ENCODE measurements at places on chromosomes 4 and X.

DNA sequence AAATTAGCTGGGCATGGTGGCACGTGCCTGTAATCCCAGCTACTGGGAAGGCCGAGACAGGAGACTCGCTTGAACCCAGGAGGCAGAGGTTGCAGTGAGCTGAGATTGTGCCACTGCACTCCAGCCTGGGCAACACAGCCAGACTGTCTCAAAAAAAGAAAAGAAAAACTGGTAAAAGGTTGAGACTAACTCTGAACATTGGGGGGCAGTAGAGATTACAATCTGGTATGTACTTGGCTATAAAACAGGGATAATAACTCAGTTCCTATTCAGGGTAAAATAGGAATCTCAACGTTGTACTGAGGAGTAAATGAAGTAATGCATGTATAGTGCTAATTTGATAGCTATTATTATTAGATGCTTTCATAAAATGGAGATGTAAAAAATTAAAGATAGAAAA is 12.5 kb upstream of the KLF8 start:
- no peak for DNase-seq

DNA sequence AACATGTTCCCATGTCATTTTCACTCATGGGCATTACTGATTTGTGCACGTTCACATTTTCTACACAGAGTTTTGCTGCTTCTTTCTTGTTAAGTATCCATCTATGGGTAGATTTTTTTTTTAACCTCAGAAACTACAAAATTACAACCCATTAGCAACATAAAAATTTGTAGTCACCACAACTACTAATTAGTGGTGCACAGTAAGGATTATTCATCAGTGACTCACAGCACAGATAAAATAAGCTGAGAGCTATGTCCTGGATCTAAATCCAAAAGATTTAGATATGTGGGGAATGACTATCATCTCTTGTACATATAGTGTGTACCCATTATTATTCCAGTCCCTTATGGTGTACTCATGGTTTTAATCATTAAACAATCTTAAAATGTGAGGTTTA is 19.7 kb upstream of the AMELX start:
- DNase-seq: no peak

DNA sequence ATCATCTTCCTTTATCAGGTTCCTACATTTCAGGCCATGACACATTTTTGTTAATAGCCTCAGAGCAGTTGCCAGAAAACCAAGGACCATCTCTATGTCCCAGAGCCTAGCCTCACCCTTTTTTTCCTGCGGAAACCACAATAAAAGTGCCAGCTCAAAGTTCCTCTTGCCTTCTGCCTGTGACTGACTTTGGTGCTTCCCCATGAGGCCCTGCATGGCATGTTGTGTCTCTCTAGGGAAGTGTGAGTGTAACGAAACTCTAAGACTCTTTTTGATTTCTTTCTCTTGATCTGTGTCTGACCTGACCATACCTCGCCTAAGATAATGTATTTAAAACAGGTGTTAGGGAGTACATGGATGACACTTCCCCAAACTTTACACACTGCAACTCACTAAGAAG is 642.3 kb upstream of the BOD1L1 start:
- no peak for DNase-seq

- DNase-seq: no peak
These were observed 82.5 kb downstream of the WFS1 start for GRCh38 chr4:6352031-6352692.

DNA sequence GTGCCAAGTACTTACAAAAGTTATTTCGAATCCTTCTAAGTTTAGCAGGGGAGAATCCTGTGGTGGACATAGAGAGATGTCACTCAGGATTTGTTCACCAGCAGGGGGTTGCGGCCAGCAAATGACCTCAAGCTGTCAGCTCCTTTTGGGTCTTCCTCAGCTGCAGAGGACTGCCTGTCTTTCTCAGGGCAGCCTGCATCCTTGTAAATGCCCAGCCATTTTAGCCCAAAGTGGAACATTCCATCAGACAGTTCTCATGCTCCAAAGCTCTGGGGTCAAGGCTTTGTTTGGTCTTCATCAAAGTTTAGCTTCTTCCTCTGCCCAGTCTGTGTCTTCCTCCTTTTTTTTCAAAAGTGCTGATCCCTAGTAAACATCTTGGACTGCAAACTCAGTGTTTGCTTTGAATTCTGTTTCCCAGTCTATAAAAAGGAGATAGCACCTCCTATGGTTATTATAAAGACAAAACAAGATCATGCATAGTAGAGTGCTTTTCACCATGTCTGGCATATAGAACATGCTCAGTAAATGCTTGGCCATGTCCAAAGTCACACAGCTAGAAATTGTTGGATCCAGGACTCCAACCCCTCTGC is 156.4 kb upstream of the GATB start:
- DNase-seq: no peak

DNA sequence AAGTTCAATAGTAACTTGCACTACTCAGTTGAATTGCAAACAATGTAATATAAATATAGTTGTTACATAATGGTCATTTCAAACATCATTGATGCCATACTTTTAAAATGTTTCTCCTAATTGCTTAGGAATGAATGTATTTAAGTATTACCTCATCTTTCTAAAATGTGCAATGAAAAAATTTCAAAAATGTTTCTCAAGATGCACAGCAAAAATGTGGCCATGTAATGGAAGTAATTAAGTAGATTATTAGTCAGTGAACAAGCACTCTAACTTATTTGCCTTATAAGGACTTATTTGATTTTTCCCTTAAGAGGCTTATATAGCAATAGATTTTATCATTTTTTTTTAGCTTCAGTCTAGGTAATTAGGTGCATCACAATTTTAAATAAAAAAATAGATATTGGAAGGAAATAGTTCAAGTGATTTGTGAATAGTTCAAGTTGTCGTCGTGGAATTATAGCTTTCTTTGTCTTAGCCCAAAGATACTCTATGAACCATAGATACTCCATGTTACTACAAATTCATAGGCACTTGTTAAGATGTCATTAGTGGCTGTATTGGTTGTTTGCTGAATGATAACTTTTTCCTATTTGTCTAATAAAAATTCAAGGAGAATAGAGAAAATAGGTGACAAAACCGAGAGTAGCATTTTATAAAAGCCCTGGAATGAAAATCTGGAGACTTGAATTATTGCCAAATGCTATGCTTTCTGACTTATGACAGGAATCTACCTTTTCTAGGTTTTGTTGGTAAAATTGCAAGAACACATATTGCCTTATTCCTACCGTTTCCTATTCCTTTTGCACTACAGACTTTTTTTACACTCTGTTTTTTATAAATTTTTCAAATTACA is 118.5 kb downstream of the TLL1 start:
- DNase-seq: no peak

- DNase-seq: no peak
These were observed 695.5 kb downstream of the PCDH7 start for GRCh38 chr4:31415629-31416028.

- no peak for DNase-seq
These were observed 172.7 kb upstream of the HCCS start for GRCh38 chrX:10938365-10938923.

- DNase-seq: no peak
These were observed 15.3 kb upstream of the TMPRSS11D start for GRCh38 chr4:67899096-67899495.

DNA sequence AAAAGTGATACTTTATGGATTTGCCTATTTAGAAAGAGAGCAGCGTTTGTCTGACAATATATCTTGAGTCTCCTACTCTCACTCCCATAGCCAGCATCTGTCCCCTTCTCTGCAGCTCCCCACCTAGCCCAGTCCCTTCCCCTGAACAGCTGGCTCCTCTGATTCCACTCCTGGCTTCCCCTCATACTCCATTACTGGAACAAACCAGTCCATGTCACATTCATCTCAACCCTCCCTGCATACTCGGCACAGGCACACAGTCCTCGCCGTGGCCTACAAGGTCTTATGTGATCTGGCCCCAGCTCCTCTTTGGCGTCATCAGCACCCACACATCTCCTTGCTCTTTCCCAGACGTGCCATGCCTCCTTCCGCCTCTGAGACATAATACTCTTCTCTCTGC is 36.7 kb downstream of the SLC2A9 start:
- DNase-seq: no peak

GRCh38 chr4:128859887-128860677 is 50.6 kb downstream of the JADE1 start:
- DNase-seq: no peak

GRCh38 chrX:109399831-109400230 is 82.1 kb downstream of the GUCY2F start:
- DNase-seq: no peak

GRCh38 chrX:13094374-13094773 is 50.0 kb upstream of the FAM9C start:
- no peak for DNase-seq
